Stimulated activated naive CD4-positive, alpha-beta T cell treated with Interleukin-2 at 50 U/mL for 16 hours (primary cell): ENCODE measurements at places on chromosomes 11 and 22.

GRCh38 chr22:36445158-36445668 lies 36.2 kb downstream of the TXN2 start:
- no peak for DNase-seq

GRCh38 chr11:60251485-60252212 lies 8.7 kb upstream of the MS4A4E start:
- DNase-seq, result no peak

DNA sequence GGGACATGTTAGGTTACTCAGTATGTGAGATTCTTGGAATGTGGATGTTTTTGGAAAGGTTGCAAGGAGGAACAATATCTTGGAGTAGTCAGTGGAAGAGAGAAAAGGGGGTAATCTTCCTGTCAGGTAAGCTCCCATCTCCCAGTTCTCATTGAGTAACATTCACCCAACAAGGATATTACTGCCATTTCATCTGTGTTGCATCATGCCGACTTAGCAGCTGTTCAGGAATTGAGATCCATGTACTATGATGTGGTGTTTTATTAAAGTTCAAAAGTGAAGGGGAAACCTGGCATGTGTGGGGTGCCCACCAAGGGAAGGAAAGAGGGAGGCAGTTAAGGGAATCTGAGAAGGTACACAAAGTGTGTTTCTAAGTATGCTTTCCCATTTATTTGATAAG lies 58.4 kb upstream of the RASSF10 start:
- no peak for DNase-seq

GRCh38 chr11:78150346-78150745 lies 10.9 kb upstream of the ALG8 start:
- DNase-seq, result no peak

DNA sequence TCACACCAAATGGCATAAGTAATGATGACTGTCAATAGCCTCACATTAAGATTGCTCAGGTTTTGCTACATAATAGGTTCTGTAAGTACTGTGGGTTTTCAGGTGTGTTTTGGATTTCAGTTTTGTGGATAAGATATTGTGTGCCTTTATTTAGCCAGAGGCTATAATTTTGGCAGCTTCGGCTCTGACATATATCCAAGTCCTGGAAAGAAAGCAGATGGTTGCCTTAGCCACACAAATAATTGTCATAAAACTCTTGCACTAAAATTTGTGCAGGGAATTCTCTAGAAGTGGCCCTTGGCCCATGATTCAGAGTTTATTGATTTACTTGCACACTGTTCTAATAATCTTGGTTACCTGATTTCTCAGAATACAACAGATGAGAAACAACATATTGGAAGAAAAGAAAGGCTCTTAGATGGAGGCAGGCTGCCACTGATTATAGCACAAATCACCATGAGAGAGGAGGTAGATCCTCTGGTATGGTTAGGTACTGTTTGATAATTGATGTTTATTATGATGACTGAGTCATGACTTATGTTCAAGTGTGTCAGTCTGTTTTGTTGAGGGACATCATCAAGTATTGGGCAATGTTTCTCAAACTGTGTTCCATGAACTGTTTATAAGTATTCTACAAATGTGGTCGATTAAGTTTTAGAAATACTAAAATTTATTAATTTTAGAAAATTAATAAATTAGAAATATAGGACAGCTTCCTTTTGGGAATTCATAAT lies 9.6 kb downstream of the REXO2 start:
- no peak for DNase-seq

DNA sequence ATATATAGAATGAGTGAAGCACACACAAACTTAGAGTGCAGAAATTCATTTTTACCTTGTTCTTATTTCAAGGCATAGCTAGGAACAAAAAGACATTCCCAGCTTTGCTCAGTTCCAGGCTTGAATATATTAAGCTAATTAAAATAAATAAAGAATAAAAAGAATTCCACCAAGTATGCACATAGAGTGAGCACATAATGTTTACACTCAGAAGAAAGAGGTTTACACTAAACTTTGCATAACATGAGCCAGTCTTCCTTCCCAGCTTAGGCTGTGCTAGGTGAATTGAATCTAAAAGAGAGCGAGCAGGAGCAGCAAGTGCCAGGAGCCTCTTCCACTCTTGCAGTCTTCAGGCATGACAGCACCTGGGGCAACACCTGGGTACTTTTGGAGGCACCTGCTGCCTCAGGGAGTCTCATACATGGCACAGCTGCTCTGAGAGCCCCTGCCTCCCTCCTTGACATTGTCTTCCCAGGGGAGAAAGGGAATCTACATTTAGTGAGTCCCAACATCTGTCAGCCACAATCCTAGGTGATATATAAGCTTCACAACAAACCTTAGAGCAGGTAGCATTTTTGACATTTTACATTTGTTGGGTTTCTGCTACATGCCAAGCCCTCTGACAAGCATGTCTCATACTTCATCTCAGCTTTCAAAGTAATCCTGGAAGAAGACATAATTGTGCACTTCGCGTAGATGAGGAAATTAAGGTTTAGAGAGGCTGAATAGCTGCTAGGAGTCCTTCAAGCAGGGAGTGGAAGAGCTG lies 732.7 kb upstream of the TENM4 start:
- DNase-seq, result no peak

DNA sequence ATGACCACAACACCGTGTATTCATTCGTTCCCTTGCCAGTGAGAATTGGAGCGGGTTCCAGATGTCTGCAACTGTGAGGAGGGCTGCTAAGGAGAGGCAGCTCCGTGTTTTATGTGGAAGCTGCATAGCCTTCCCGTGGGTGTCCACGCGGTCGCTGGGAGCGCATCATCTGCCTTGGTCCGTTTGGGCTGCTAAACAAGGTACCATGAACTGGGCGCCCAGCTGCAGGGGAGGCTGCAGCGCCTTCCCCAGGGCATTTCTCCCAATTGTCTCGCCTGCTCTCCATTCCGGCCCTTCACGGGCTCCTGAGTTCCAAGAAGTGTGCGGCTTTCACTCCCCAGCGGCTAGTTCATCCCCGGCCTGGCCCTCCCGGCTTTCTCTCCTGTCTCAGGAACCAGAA lies 1446.4 kb downstream of the TBC1D22A start:
- no peak for DNase-seq

- no peak for DNase-seq
Observed at GRCh38 chr22:35802885-35803284, 85.2 kb downstream of the APOL5 start.

DNA sequence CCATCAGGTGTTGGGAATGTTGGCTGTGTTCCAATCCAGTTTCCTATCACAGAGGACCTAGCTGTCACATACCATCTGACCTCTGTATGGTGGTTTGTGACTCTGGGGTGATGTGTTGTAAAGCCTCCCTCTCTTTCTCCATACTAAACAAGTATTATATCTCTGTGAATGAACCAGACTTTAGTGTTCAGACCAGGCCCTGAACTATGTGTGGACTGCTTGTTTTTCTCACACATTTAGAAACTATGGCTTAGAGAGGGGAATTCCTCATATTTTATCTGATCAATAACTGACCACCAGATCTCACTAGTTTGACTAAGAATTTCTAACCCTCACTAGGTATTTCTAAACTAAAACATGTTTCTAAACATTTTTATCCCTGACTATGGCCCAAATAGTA lies 17.5 kb downstream of the NCR3LG1 start:
- DNase-seq, result no peak

DNA sequence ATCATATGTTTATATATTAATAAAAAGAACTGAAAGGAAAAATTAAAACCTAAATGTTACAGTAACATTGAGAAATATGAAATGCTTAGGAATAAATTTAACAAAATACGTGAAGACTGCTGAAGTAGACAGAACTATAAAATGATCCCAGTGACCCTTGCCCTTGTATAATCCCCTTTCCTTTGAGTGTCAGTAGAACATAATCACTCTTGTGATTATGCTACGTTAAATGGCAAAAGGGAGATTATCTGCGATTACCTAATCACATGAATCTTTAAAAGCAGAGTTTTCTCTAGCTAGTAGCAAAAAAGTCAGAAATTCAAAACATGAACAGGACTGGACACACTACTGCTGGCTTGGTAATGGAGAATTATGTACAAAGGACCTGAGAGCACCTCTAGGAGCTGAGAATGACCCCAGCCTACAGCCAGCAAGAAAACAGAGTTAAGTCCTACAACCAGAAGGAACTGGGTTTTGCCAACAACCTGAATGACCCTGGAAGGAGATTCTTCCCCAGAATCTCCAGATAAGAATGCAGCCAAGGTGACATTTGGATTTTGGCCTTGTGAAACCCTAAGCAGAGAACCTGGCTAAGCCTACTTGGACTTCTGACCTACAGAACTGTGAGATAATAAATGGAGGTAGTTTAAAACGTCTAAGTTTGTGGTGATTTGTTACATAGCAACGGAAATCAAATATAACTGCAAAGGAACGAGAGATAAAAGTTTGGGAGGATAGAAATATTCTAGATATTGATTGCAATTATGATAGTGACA lies 157.2 kb downstream of the ATG16L2 start:
- no peak for DNase-seq

DNA sequence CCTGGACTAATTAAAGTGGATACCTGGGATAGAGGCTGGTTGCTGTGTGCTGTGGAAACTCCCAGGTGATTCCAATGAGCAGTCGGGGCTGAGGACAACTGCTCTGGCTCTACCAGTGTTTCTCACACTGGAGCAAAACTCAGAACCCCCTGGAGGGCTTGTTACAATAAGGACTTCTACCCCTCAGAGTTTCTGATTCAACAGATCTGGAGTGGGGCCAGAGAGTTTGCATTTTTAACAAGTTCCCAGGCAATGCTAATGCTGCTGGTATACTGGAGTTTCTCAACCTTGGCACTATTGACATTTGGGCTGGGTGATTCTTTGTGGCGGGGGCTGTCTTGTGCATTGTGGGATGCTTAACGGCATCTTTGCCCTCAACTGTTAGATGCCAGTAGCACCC lies 353.7 kb downstream of the MIAT start:
- no peak for DNase-seq

DNA sequence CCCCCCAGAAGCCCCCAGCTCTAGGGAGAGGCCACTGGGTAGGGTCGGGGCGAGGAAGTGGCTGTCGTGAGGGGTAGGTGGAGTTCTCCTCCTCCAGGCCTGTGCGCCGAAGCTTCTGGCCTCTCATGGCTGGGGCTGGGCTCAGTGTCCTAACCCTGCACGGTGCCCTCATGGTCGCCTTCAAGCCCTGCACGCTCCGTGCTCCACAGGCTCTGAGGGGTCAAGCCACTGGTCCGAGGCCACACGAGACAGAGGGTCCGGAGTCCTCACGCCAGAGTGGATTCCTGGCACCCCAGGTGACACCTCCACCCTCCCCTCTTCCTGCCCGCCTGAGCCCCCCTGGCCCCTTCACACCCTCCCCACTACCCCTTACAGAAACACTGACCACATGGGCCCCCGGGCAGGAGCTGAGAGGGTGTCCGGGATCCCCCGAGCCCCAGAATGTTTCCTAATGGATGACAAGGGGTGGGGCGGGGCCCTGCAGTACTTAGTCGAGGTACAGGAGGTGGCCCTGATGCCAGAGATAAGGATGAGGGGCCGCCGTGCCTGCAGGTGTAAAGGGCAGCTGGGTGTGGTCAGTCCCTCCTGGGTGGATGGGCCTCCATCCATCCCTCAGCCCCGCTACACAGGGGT lies 997 bp upstream of the CDHR5 start:
- no peak for DNase-seq

- no peak for DNase-seq
Observed at GRCh38 chr11:3132831-3133260, 32.3 kb downstream of the OSBPL5 start.

DNA sequence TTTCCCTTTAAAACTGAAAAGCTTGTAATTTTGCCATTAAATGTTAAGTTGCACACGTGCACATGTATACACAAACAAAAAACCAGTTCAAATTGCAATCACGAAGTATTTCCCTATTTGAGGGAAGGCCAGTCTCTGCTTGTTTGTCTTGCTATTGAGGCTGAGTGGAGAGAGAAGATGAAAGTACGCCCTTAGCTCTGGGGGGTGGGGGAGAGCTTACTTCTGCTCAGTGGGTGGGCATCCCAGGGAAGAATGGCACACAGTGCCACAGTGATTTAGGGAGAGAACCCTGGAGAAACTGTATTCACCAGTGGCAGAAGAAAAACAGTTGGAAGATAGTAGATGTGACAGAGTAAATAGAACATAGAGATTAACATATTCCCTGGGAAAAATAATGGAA lies 8.7 kb downstream of the YAP1 start:
- DNase-seq, result no peak

GRCh38 chr11:70493891-70494290 lies 95.6 kb downstream of the CTTN start:
- no peak for DNase-seq

DNA sequence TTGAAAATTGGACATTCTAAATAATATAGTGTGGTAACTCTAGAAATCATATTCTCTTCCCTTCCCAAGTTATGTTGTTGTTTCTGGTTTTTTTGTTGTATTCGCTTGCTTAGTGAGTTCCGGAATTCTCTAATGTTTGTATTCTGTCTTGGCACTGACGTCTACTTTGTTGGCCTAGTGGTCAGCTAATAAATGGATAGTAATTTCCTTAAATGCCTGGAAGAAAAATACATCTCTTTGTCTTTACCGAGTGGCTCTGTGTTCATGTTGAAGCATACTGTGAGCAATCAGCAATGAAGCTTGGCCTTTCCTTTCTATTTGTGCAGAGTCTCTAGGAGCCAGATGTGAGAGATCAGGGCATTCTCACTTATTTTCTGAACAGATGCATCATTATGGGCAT lies 1225.7 kb downstream of the JRKL start:
- DNase-seq, result no peak

- no peak for DNase-seq
Observed at GRCh38 chr22:25125693-25126357, 73.8 kb upstream of the CRYBB3 start.

DNA sequence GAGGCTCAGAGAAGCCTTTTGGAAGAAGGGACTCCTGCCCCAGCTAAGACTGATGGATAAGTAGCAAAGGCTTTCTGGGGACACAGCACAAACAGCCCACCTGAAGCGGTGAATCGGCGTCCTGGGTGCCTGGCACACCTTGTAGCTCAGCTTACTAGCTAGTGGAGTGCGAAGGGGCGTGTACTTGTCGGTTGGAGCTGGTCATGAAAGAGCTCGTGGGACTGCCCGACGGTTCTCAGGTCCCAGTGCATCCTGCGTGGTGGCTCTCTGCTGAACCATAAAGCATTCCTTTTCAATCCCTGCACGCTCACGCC lies 690 bp upstream of the UVRAG start:
- DNase-seq, result no peak

- DNase-seq, result no peak
Observed at GRCh38 chr11:22703040-22703439, 36.6 kb downstream of the GAS2 start.

GRCh38 chr11:68692115-68692514 lies 7.8 kb downstream of the GAL start:
- DNase-seq, result no peak

- DNase-seq, result no peak
Observed at GRCh38 chr11:413120-414081, 1.4 kb downstream of the SIGIRR start.

- DNase-seq, result no peak
Observed at GRCh38 chr11:102177974-102178631, 67.9 kb downstream of the YAP1 start.

- no peak for DNase-seq
Observed at GRCh38 chr11:79232346-79232745, 208.5 kb downstream of the TENM4 start.
